H9 (cell line): ENCODE measurements at places on chromosomes 7 and 10.

DNA sequence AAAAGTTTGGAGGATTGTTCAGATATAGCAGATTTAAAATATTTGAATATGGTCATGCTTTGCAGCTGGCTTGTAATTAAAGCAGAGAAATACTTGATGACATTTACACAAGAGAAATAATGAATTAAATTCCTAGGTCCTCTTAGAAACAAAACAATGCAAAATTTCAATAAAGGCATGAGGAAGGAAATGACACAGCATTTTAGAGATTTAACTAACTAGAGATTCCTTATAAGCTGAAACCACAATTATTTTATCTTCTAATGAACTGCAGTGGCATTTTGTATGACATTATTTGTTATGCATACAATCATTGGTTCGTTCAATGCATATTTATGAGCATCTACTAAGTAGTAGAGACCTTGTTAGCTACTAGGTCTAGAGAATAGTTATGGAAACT lies 490.9 kb downstream of the ZWINT start:
- DNase-seq = no peak

- no peak for DNase-seq
Measured at GRCh38 chr10:80191589-80192270, 13.6 kb downstream of the ANXA11 start.

DNA sequence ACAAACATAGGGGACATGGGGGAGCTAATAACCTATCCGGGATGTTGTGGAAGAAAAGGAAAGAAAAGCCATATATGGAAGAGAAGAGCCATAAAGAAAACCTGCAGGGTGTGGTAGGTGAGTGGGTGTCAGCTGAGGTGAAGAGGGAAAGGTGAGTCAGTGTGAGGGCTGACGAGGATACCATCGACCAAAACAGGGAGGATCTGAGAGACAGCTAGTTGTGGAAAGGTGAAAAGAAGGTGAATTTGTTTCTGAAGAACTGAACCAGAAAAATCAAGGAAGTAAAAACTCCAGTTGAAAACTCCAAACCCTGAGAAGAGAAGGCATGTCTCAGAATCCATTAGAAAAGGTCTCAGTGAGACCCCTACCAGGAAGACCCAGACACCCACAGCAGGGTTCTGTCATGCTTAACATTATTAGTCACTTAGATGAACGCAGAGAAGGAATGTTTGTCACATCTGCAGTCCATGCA lies 4.1 kb downstream of the BLNK start:
- DNase-seq = no peak

DNA sequence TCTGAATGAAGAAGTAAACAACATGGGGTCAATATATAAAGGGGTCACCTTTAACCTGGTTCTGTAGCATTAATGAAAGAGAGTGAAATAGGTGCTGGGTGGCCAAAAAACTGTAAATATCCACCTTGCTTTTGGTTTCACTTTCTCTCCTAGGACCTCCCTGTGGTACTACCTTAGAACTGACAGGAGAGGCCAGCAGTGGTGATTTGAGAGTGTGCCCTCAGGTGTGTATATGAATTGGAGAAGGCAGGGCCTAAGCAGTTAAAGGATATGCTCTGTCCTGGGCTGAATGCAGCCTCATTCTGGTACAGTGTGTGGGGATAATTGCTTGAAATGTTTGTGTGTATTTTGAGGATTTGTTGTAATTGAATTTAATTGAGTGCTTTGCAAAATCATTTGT lies 62.0 kb downstream of the BBS9 start:
- peak; percentile 39 for DNase-seq

DNA sequence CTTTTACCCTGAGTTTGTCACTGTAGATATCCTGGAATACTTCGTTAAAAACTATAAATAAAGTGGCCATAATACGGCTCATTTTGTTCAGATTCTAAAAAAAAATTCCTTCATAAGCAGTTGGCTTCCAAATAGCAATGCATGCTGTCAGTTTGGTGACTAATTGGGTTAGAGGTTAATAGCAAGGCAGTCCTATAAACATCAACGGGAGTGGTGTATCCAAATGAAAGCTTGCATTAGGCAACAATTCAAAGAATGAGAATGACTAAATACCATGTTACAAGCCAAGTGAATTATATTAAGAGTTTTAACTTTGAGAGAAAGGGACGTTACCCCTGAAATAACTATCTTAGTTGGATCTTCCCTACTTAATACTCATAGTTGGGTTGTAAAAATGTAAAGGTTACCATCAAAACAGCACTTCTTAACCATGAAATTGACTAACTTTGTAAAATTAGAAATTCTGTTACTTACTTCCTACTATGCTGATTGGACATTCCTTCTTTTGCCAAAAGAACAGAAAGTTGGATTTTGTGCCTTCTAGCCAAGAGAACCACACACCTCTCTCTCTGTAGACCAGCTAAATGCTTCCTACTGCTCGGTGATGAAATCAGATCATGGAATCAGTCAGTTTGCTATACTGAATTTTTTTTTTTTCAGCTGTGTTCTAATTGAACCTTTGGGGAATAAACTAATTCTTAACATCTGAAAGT lies 98.0 kb downstream of the KAT6B start:
- DNase-seq = no peak

GRCh38 chr10:30422151-30422695 lies 11.8 kb upstream of the MAP3K8 start:
- no peak for DNase-seq

DNA sequence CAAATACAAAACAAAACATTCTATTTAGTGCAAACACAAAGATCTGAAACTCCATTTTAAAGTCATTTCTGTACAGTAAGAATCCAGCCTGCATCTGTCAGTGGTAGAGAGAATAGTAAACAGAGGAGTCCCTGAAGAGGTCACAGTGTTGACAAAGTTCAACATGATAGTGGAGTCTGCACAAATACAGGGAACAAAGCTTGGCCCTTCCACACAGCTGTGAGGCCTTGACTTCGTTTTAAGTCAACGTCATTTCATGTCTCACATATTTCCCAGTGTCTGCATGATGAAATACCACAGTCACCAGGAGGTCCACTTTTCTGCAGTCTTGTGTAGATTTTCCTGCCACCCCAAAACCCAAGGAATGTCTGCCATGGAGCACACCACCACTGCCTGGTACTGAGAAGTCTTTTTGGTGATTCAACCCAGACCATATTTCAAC lies 33.0 kb downstream of the CYP26A1 start:
- no peak for DNase-seq

DNA sequence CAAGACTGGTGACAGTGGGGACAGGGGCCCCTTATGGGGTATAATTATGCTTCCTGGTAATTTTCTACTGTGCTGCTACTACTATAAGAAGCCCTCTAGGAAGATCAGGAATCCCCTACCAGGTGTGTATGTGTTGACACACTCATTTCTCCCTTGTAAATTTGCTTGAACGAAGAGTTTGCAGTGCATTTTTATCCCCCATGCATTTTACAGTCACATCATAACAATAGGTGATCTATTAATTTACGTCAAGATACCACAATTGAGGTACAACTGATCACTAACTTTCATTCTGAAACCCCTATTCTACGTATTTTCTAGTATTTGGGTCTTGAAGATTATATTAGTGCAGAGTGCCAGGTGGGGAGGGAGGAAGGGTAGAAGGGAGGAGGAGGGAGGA lies 252.2 kb downstream of the NSUN6 start:
- no peak for DNase-seq

- DNase-seq = no peak
Measured at GRCh38 chr7:79949778-79950177, 184.9 kb upstream of the GNAI1 start.

DNA sequence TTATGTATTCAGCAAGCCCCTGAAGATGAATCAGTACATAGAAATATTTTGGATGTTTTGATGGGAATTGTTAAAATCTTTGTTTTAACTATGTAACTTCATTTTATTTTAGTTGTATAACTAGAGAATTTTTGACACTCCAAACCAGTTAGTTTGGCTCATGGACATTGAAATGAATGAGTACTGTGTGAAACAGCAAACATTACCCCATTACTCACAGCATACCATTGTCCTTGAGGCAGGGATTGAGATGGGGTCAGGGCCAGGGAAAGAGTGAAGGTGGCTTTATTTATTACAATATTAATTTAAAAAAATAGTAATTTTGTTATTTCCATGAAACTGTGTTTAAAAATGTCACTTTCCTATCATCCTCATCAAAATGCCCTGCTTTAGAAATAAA lies 4.8 kb upstream of the BMPER start:
- no peak for DNase-seq

- no peak for DNase-seq
Measured at GRCh38 chr10:93221521-93221920, 147.8 kb downstream of the CYP26A1 start.

- no peak for DNase-seq
Measured at GRCh38 chr7:36295090-36295489, 94.6 kb upstream of the ANLN start.

DNA sequence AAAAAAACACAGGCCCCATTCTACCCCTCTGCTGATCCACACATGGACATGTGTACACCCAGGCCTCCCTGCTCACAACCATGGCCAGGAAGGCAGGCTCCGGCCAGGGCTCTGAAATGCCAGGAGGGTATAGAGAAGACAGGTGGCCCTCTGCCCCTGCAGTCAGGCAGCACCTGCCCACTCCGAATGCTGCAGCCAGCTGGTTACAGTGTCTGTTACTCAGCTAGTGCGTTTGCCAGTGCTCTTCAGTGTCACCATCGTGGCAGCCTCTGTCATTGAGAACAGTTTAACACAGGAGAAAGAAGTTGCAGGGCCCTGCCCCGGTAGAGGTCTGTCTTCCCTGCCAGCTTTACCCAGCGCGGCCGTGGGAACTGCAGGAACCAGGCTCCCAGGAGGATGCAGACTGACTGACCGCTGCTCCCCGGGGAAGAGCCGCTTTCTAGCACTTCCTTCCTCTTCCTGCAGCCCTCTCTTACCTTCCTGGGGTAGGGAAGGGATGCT lies 128.8 kb upstream of the FAM20C start:
- DNase-seq = no peak
